ENCODE measurements at places on chromosomes 12 and 14.

GRCh38 chr12:11652351-11653040 is 3.0 kb downstream of the ETV6 start:
- no peak for DNase-seq

DNA sequence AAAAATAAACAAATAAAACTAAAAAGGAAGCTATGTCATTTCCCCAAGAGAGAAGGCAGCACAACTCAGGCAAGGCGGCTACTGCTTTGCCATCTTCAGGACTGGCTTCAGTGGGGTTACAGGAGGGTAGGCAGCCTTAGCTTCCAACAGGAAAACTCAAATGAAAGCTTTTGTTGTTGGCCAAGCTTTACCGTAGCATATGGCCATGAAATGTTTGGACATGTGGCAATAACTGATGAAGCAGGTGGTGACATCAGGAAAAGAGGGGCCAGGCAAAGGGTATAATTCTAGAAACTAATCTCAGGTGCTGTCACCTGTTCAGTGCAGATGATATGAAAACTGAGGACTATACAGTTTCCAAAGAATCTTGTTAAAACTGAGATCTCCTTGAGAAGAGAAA is 22.8 kb upstream of the NPFF start:
- DNase-seq, result no peak

GRCh38 chr12:91551927-91552326 is 369.3 kb upstream of the DCN start:
- DNase-seq, result no peak

- no peak for DNase-seq
Measured at GRCh38 chr14:33207467-33208017, 268.9 kb downstream of the NPAS3 start.

DNA sequence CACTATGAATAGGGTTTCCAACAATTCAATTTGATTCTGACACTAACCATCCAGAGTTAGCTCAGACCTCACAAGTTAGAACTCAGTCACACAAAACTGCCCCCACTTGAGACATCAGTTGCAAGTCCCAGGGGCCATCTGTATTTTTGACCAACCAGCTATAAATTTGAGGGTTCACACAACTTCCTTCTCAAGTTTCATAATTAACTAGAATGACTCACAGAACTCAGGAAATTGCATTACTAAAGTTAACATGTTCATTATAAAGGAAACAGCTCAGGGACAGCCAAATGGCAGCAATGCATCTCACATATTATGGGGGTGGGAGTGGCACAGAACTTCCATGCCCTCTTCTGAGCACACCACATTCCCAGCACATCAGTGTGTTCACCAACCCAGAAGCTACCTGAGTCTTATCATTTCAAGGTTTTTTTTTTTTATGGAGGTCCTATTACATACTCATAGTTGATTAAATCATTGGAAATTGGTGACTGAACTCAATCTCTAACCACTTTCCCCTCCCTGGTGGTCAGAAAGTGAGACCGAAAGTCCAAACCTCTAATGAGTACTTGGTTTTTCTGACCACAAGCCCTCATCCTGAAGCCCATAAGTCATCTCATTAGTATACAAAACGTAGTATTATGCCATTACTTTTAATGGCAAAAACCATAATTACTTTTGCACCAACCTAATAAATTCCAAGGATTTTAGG is 1721.5 kb upstream of the SEL1L start:
- no peak for DNase-seq

DNA sequence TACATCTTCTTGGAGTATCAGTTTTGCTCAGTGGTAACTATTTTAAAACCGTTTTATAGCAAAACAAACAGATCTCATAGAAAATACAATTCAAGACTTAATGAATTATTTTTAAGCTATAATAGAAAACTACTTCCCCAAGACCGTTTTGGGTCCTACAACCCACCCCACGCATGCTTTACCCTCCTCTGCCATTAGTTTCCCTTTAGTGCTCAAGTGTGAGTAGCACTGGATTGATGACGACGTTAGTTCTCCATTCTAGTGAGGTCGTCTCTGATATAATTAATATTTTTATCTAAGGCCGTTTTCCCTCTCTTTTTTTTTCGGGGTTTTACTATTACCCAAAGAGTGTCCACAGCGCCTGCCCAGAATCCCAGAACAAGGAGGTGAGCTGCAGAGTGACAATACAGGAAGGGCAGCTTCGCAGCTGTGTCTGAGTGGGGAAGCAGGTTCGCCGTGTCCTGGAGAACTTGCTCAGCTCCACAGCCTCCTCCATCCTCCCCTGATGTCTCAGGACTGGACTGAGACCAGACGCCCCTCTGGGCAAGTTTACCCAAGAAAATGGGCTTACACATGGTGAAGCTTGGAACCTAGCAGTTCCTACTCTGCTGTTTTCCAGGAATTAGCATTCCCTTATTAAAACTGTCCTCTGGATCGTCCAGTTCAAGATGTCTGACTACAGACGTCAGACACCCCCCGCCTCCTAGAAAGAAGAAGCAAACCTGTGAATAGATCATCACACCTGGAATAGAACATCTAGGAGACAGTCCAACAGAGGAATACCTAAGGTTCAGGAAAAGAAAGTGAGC is 31.9 kb upstream of the MON2 start:
- DNase-seq, result no peak

DNA sequence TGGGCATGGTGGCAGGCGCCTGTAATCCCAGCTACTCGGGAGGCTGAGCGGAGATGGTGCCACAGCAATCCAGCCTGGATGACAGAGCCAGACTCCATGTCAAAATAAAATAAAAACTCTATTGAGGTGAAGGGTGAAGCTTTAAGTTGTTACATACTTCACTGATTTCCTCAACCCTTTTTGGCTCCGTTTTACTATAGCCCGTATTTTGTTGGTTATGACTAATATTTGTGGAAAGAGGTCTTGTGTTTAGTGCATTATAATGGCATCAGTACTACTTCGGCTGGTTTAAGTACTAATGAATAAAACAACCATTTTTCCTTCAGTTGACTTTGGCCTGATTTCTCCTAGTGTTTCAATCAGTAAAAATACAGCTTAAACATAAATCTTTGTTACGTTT is 27.0 kb upstream of the SLC2A14 start:
- DNase-seq, result no peak

- DNase-seq, result no peak
Measured at GRCh38 chr12:110149086-110149660, 25.0 kb downstream of the IFT81 start.

GRCh38 chr14:89481196-89481595 is 64.2 kb upstream of the FOXN3 start:
- no peak for DNase-seq

DNA sequence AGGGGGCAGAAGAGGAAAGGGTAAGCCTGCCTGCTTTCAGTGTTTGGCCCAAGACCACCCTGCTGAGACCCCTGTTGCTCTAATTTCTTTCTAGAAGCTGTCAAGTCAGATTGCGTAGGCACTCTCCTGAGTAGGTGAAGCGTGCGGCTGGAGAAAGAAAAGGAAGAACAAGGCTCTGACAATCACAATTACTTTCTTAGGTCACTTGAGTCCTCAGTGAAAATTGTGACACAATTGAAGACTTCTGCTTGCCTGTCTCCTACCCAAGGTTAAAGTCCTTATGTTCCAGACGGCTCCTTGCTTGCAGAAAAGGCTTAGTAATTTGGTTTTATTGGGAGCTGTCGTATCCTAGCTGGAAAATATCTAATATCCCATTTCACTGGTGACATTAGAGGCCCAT is 721 bp upstream of the CTSG start:
- DNase-seq, result no peak

- no peak for DNase-seq
Measured at GRCh38 chr12:11746940-11747716, 97.7 kb downstream of the ETV6 start.

DNA sequence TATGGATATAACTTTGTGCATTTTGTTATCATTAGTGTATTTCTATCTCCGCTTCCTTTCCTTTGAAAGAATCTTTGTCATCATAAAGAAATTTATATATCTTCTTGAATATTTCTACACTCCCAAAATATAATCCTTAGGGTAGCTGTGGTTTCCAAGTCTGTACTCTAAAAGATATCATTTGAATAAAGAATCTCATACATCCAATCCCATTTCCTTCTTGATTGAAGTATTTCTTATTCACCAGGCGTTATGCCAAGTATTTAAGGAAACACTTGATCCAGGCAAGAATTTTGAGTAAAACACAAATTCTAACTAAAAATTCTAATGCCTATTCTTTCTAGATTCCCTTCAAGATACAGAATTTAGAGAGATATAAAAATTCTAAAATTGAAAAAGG is 821.8 kb downstream of the GALC start:
- DNase-seq, result no peak

DNA sequence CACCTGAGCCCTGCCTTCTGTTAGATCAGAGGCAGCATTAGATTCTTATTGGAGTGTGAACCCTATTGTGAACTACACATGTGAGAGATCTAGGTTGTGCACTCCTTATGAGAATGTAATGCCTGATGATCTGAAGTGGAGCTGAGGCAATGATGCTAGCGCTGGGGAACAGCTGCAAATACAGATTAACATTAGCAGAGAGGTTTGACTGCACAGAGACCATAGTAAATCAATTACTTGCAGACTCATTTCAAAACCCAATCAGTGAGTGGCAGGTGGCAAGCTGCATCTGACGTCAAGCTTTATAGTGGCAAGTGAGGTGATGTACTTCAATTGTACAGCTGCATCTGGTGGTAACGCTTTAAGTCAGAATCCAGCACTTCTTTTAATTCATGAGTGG is 141.6 kb downstream of the GPHN start:
- no peak for DNase-seq

GRCh38 chr12:82090165-82090564 is 268.0 kb downstream of the CCDC59 start:
- DNase-seq, result no peak

GRCh38 chr12:11965258-11965910 is 105.4 kb upstream of the BCL2L14 start:
- no peak for DNase-seq
